Kasumi-1 (cell line): ENCODE measurements at places on chromosomes 4 and X.

DNA sequence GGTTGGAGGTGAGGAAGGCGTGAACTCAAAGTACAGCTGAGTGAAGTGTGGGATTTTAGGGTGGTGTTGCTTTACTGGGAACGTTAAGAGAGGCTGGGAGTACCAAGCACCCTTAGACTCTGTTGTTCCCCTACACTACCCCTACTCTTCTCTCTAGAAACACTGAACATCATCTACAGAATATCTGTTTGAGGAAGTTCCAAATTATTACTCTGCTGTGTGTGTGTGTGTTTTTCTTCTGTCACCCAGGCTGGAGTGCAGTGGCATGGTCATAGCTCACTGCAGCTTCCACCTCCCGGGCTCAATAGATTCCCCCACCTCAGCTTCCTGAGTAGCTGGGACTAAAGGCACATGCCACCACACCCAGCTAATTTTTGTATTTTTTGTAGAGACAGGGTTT lies 76.7 kb upstream of the AP1S2 start:
- no peak for DNase-seq

DNA sequence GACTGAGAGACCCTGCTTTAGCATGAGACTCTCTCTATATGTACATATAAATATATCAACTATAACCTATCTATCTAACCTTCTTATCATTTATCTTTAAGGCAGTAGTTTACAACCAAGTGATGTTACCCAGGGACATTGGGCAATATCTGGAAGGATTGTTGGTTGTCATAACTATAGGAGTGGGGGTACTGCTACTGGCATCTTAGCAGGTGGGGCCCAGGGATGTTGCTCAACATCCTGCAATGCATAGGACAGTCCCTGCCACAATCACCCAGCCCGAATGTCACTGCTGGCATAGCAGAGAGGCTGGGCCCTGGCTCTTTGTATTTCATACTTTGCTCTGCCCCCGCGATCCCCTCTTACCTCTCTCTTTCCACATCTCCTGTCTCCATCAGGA lies 397.7 kb downstream of the IL15 start:
- DNase-seq, result no peak

- no peak for DNase-seq
Observed at GRCh38 chrX:150058728-150059127, 120.4 kb upstream of the EOLA2 start.

GRCh38 chrX:140180585-140180984 lies 215.3 kb upstream of the CXorf66 start:
- no peak for DNase-seq

DNA sequence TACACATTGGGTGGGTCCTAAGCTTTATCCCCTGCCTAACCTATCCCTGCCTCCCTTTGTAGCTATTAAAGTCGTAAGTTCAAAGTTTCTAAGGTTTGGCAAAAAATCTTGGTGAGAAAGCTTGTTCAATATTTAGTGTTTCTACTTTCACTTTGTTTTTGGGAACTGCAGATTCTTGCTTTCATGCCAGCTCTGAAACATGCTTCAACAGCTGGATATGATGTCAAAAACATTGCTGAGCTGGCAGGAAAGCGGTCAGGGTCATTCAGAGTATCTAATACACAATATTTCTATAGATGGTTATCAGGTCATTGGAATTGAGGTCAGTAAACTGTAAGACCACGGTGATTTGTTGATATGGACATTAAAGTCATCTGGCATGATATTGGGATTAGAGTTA lies 19.7 kb downstream of the CENPI start:
- no peak for DNase-seq

DNA sequence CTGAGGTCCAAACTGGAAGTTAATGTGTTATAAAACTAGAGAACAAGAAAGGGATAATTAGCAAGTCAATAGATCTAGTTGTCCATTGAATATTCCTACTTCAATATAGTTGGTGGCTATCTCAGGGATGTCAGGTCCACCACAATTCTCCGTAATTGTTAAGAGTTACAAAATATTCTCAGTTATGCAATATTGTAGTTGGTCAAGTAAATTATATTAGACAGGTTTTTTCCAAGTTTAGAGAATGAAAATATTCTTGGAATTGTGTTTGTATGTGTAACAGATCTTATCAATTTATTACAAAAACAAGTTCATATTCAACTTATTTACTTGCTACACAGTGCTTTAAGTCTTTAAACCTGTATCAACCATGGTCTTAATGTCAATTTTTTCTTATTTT lies 547.4 kb downstream of the SPRY1 start:
- DNase-seq, result no peak

- no peak for DNase-seq
Observed at GRCh38 chr4:176492646-176493302, 173.0 kb downstream of the SPCS3 start.

GRCh38 chr4:161496-162284 lies 37.4 kb downstream of the ZNF718 start:
- DNase-seq, result no peak

DNA sequence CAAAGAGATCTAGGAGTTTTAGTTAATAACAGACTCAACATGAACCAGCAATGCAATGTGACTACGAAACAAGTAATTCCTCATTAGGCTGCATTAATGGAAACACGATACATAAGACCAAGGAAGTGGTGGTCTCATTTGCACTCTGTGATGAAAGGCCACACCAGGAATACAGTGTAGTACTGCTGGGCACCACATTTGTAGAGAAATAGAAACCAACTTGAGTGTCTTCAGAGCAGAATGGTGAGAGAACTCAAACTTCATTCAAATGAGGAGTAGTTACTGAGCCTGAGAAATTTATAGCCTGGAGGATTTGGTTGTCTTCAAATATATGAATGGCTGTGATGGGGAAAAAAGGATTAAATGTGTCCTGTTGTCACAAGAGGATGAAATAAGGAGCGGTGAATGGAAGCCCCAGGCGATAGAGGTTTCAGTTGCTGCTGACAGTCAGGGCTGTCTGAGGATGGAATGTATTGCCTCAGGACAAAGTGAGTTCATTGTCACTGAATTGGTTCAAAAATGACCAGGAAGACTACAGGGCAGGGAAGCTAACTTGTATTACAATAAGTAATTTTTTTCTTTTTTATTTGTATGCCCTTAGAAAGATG lies 50.9 kb downstream of the NFKB1 start:
- DNase-seq, result no peak
